Nephron progenitor cell (in vitro differentiated cells): ENCODE measurements at places on chromosomes 16 and 17.

DNA sequence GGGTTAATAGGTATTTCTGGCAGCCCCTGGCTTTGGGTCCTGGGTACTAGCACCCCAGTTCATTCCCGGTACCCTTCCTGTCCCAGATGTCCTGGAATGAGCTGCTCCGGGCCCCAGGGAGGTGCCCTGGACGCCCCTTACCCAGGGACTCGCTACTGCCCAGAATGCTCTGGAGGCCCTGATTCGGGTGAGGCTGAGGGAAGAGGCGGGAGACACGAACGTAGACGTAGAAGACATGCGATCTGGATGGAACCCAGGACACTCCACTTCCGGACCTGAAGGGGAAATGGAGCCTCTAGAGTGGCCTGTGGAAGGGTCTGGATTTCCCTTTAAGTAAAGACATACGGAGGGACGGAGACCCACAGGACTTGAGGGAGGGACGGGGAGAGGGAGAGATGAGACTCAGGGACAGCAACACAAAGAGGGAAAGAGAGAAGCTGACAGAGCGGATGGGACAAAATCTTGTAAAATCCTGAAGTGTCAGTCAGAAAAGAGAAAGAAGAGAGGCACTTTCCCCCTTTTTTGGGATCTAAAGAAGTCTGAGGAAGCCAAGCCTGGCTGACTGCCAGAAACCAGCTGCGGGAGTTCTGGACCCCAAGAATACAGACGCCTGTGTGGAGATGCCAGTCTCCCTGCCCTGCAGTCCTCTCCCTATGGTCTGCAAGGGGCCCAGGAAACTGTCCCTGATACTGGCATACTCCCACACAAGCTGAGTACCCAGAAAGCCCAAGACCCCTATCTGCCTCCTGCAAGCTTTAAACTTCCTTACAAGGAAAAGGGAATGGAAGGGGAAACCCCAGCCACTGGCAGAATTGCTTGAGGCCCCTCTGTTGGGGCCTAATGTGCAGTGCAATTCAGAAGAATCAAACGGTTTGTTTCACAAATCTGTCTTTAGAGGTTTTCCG lies 1.0 kb upstream of the HOXB13 start:
- H3K4me1 ChIP-seq = peaks cover 47% of the 10 kb centered on the region
- H3K27me3 ChIP-seq = peaks cover 100% of the 10 kb centered on the region
- H3K4me3 ChIP-seq = peak overlapping the region; percentile 81
- H3K36me3 ChIP-seq = no peaks in the 10 kb centered on the region

GRCh38 chr17:48064638-48065037 lies 16.5 kb downstream of the NFE2L1 start:
- peak overlapping the region; percentile 79 for H3K27ac ChIP-seq
- no peak overlapping the region for H3K4me3 ChIP-seq
- H3K36me3 ChIP-seq = peaks cover 64% of the 10 kb centered on the region
- H3K27me3 ChIP-seq = no peaks in the 10 kb centered on the region
- no peak for DNase-seq
- peaks cover 17% of the 10 kb centered on the region for H3K4me1 ChIP-seq

GRCh38 chr17:65398040-65398787 lies 163.2 kb downstream of the AXIN2 start:
- no peaks in the 10 kb centered on the region for H3K36me3 ChIP-seq
- H3K27me3 ChIP-seq = peaks cover 3% of the 10 kb centered on the region
- H3K4me3 ChIP-seq = no peak overlapping the region
- no peak for DNase-seq
- peaks cover 33% of the 10 kb centered on the region for H3K4me1 ChIP-seq

GRCh38 chr16:82322177-82322576 lies 152.2 kb upstream of the MPHOSPH6 start:
- peaks cover 11% of the 10 kb centered on the region for H3K36me3 ChIP-seq
- H3K27me3 ChIP-seq = peaks cover 13% of the 10 kb centered on the region
- H3K4me1 ChIP-seq = peaks cover 24% of the 10 kb centered on the region
- no peak for DNase-seq
- H3K4me3 ChIP-seq = no peak overlapping the region

DNA sequence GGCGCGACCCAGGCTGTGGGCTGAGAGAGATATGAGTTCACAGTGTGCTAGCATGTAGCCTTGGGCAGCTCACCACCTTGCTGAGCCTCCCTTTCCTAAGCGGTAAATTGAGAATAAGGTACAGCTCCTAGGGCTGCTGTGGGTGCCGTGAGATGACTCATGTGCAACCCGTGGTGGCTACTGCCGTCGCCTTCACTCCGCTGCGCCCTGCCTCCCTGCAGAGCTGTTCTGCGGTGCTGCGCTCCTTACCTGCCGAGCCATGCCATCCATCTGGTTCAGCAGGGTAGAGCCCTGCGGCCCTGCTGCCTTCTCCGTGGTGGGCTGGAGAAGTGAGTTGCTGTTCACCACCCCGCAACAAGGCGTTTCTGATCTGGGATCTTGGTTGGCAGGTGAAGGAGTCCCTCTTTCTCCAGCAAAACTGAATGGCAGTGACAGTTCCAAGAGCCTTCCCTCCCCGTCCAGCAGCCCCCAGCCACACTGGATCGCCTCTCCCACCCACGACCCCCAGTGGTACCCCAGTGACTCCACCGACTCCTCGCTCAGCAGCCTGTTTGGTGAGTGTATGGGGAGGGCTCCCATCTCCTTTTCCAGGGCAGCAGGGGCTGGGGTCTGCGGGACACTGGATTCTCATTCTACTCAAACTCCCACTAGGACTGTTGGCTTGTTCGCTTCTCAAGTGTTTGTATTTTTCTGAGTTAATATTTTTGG lies 9.3 kb upstream of the JPT2 start:
- H3K4me3 ChIP-seq = no peak overlapping the region
- no peaks in the 10 kb centered on the region for H3K27me3 ChIP-seq

DNA sequence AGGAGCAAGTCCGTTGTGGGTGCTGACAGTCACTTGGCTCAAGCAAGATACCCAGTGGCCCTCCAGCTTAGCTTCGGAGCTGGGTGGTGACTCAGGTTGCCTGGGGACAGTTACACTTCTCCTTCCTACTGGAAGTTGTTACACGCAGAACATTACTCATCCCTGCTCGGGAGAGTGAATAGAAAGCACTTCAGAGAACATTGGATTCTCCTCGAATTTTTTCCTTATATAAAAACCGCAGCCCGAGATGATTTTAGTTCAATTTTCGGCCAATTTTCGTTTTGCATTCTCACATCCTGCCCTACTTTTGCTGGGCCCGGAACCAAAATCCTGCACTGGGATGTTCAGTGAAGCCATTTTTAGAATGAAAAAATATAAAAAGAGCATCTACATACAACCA lies 99.7 kb downstream of the ELAC2 start:
- H3K36me3 ChIP-seq = peaks cover 29% of the 10 kb centered on the region
- no peak for DNase-seq
- H3K27me3 ChIP-seq = no peaks in the 10 kb centered on the region

- no peak overlapping the region for H3K27ac ChIP-seq
- H3K36me3 ChIP-seq = no peaks in the 10 kb centered on the region
- H3K4me1 ChIP-seq = no peaks in the 10 kb centered on the region
- no peak overlapping the region for H3K4me3 ChIP-seq
Observed at GRCh38 chr17:31674305-31674704, 184.7 kb downstream of the COPRS start.

DNA sequence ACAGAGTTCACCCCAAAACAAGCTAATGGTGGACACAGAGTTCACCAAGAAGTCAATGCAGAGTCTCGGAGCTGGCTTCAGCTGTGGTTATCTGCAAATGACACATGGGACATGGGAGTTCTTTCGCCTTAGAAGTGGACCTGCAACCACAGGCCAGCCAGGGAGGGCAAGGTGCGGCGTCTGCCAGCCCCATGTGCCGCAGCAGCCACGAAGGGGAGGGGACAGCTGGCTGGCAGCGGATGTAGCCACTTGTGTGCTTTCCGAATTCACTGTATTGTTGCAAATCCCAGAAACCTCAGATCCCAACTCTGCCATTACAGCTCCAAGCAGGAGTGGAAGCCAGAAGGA lies 24.8 kb downstream of the LMF1 start:
- peaks cover 5% of the 10 kb centered on the region for H3K27me3 ChIP-seq
- no peak for DNase-seq
- H3K4me1 ChIP-seq = peaks cover 5% of the 10 kb centered on the region
- H3K4me3 ChIP-seq = no peak overlapping the region
- H3K36me3 ChIP-seq = peaks cover 60% of the 10 kb centered on the region

GRCh38 chr17:13735444-13735843 lies 133.7 kb upstream of the HS3ST3A1 start:
- no peak overlapping the region for H3K4me3 ChIP-seq
- H3K36me3 ChIP-seq = peaks cover 14% of the 10 kb centered on the region
- no peak for DNase-seq
- H3K27ac ChIP-seq = no peak overlapping the region
- H3K4me1 ChIP-seq = no peaks in the 10 kb centered on the region

DNA sequence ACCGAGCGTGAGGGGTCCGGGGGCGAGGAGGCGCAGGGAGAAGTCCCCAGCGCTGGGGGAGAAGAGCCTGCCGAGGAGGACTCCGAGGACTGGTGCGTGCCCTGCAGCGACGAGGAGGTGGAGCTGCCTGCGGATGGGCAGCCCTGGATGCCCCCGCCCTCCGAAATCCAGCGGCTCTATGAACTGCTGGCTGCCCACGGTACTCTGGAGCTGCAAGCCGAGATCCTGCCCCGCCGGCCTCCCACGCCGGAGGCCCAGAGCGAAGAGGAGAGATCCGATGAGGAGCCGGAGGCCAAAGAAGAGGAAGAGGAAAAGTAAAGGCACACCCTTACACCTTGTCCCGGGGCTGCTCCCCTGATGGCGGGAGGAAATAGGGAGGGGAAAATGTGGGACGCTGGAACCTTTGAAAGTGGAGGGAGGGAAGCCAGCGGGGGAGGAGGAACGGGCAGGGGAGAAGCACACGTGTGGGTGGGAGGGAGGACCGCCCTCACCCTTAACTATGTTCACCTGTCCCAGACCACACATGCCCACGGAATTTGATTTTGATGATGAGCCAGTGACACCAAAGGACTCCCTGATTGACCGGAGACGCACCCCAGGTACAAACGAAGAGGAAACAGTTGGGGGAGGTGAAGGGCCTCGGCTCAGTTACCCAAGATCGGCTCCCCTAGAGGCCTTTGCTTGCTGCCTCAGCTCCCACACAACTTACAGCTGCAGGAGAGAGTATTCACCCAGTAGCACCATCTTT lies 916 bp downstream of the PAGR1 start:
- H3K4me3 ChIP-seq = peak overlapping the region; percentile 93
- peak; percentile 62 for DNase-seq
- H3K36me3 ChIP-seq = peaks cover 21% of the 10 kb centered on the region
- H3K4me1 ChIP-seq = peaks cover 91% of the 10 kb centered on the region

DNA sequence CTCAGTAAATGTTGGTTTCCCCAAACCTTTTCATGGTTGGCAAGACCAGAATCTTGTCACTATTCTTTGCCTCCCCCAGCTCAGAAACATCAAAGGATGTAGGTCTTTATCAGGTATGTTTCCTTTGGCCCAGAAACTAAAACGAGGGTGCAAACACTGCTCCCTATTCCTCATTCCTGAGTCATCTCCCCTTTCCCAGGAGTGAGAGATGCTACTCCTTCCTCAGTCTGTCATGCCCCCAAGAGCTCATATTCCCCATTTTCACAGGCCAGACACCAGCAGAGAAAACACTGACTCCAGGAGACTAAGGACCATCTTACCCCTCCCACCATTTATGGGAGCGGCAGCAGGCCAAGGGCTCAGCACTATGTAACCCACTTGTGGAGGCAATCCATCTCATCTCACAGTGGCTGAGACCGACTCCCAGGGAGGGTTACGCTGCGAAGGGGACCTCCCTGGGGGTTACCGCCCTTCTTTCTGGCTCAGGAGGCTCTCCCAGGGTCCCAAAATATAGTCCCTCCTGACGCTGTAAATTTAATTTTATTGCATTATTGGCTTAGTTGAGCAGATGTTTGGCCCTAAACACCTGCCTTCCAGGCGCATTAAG lies 1.5 kb downstream of the GEMIN4 start:
- no peak overlapping the region for H3K27ac ChIP-seq
- peak overlapping the region; percentile 93 for H3K4me3 ChIP-seq
- DNase-seq = no peak
- peaks cover 4% of the 10 kb centered on the region for H3K27me3 ChIP-seq

- peaks cover 56% of the 10 kb centered on the region for H3K4me1 ChIP-seq
- H3K4me3 ChIP-seq = peak overlapping the region; percentile 55
- H3K27me3 ChIP-seq = peaks cover 19% of the 10 kb centered on the region
- H3K27ac ChIP-seq = no peak overlapping the region
Observed at GRCh38 chr17:72125742-72126141, 4.9 kb downstream of the SOX9 start.

GRCh38 chr17:31842195-31843069 lies 16.6 kb downstream of the COPRS start:
- H3K27me3 ChIP-seq = peaks cover 4% of the 10 kb centered on the region
- no peak overlapping the region for H3K4me3 ChIP-seq
- no peak overlapping the region for H3K27ac ChIP-seq
- H3K36me3 ChIP-seq = no peaks in the 10 kb centered on the region

DNA sequence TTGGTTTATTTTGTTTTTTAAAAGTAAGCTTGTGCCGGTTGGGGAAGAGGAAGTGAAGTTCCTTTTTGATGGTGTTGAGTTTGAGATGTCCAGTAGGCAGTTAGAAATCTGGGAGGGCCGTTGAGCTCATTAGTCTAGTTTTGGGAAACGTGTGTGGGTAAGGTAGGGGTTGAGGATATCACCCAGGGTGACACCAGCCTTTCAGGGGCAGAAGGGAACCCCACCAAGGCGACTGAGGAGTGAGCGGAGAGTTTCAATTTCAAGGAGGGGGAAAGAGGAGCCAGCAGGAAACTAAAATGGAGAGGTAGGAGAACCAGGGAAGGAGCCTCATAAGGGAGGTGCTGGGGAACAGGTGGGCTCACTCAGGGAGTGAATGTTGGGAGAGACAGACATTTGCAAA lies 22.7 kb downstream of the HAPSTR1 start:
- no peaks in the 10 kb centered on the region for H3K27me3 ChIP-seq
- H3K4me3 ChIP-seq = no peak overlapping the region
- H3K36me3 ChIP-seq = peaks cover 68% of the 10 kb centered on the region
- no peak overlapping the region for H3K27ac ChIP-seq

DNA sequence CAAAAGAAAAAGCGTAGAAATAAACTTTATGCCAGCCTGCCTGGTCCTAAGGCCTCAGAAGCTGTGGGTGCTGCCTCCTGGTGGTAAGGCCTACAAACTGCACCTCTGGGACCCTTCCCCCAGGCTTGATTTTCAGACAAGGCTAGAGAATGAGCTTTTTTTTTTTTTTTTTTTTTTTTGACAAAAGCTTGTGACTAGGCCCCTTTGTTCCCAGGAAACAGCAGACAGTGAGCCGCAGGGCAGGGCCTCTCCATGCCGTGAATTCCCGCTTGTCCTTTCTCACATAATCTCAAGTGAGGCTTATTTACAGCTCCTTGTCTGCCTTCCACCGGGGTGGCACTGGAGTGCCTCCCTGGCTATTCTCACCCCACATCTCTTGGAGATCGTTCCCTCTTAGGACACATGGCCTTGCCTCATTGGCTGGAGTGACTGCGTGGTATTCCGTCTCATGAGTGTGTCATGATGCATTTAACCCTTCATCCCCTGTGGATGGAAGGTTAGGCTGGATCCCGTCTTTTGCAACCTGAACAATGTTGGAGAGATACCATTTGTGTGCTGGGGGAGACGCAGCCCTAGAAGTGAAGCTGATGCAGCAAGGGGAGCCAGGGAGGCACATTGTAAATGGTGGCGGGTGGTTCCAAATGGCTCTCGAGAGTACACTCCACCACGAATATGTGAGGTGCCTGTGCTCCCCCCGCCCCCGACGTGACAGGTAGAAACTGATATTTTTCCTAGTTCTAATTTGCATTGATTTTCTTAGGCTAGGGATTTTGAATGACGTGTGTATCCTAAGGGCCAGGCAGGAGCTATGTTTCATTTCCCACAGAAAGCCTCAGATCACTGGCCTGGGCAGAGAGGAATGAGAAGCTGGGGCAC lies 49.6 kb downstream of the USP22 start:
- peak; percentile 78 for DNase-seq
- H3K27me3 ChIP-seq = peaks cover 3% of the 10 kb centered on the region
- H3K27ac ChIP-seq = peak overlapping the region; percentile 49
- H3K4me1 ChIP-seq = peaks cover 24% of the 10 kb centered on the region
